ENCODE measurements at places on chromosomes 5 and 9.

GRCh38 chr5:175321927-175322532 is 122.0 kb downstream of the DRD1 start:
- DNase-seq, result no peak

DNA sequence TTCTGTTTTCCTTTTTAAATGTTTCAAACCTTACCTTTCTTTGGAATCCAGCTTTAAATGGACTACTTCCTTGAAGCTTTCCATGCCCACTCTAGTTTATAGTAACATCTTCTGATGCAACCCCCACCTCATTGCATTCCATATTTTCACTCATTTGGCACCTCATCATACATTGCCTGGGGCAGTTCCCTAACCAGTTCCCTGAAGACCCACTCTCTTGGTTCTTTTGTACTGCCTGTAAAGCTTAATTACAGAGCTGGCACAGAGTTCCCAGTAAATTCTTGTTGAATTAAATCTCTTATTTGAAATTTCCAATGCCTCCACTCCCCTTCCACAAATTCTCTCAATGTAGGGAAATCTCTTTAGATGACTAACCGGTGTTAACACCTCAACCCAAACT is 257.2 kb downstream of the ARRDC3 start:
- DNase-seq, result no peak

DNA sequence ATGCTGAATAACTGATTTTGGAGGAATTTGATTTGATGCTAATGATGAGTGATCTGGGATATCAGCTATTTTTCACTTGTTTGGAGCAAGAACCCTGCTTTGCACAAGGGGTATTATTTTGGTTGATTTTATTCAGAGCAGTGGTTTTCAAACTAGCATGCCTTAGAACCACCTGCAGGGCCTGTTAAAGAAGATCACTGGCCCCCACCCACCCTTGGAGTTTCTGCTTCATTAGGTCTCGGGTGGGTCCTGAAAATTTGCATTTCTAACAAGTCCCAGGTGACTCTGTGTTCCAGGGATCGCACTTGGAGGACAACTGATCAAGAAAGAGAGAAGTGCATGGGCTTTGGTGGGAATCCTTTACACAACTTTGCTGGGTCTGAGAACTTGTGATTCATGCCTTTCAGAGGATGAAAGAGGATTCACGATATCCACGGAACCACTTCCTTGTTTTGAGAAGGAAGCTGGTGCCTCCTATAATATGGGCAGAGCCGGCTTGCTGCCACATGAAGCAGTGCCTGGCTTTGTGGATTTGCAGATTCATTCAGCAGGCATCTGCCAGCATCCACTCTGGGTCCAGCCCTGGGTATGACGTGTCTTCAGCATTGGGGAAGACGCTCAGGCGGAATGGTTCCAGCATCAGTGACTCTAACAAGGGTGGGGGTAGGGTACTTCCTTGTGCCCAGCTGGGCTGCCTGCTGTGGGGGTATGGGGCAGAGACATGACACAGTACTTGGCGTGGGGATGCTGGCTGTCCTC is 106.6 kb upstream of the PITX1 start:
- no peak for DNase-seq

DNA sequence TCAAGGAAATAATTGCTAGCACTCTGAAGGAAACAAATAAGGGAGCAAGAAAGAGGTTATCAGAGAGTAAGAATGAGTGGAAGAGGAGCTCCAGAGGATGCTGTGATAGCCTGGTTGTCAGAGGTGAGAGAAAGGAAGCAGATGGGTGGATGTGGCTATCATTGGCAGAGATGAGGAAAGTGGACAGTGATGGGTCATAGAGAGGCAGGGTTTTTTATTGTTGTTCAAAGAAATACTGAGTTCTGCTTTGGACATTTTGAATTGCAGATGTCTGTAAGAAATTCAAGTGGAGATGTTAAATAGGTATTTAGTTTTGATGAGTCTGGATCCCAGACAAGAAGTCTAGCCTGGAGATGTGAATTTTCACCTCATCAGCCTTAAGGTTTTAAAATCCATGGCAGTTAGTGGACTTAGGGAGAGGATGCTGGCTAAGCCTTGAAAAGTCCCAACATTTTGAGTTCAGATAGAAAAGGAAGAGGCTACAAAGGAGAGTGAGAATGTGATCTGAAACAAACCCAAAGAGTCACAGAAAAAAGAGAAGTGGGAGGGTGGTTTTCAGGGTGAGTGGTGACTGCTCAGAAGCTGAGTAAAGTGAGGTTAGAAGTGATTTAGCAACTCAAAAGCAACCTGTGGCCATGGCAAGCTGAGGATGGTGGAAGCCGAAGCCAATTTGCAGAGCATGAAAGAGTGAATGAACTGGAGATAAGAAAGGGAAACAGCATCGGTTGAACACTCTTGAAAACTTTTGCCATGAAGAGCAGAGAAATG is 50.4 kb downstream of the PPIC start:
- DNase-seq, result no peak

DNA sequence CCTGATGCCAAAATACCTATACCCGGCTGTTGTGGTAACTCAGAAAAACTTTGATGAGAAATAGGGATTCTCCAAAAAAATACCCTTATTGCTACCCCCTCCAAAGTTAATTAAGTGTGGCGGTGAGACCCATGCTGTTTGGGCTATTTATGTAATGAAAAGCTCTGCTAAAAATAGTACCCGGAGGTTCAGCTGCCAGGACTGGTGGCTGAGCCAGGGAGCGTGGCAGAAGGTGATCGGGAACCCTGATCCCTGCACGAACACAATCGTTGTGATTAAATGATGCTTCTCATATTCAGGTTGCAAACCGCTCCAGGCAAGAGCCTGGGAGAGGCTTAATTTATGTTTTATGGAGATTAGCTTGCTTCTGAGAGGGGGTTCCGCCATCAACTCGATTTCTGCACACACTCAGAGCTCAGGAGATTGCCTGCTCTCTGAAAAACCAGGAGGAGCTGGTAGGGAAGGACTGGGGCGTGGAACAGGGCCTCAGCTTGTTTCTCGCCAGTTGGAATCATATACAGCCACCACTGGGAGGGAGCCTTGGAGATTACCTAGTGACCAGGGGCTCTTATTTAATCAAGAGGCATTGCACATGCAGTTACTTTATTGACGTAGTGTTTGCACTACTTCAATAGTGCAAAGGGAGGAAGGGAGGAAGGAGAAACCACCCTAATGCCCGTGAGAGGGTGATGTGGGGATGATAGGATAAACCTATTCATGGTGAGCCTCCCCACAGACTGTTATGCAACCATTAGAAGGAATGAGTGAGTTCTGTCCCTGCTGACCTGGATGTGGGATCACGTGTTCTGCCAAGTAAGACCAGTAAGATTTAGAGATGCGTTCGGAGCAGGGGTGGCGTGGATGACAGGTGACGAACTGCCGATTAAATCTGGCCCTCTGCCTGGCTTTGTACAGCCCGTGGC is 23.4 kb downstream of the HRH2 start:
- peak; percentile 42 for DNase-seq

DNA sequence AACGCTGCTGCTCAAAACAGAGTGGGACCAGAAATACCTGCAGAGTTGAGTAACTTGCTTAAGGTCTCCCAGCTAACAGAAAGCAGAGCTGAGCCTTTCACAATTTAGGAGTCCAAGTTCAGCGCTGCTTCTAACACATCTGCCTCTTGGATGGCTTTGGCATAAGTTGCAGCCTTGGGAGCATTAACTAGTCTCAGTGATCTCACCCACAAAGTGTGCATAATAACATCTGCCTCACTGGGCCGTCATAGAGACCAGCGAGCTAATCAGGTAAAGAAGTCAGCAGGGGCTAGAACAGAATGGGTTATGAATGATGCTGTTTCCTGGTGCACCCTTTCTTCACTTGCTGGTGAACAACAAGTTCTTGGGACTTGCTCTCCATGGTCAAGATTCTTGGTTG is 36.5 kb downstream of the WWC1 start:
- no peak for DNase-seq

- no peak for DNase-seq
These were observed 9.4 kb downstream of the CORO2A start for GRCh38 chr9:98182889-98183599.

DNA sequence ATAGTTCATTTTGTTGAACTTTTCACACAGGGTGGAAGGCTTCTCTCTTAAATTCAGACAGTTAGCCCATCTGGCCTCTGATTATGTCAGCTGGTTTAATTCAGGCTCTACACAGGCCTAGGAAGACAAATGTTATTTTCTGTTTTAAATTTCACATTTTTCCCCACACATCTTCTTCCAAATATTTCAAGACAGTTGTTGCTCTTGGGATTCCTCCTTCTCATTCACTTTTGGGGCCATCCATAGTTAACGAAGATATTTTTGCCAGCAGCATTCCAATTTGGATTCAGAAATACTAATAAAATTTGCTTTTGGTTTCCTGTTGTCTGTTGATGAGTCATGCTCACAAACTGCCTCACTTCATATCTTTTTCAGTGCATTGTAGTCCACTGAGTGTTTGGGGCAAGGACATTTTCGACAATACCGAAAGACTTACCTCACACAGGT is 475.4 kb downstream of the DMAC1 start:
- DNase-seq, result no peak

DNA sequence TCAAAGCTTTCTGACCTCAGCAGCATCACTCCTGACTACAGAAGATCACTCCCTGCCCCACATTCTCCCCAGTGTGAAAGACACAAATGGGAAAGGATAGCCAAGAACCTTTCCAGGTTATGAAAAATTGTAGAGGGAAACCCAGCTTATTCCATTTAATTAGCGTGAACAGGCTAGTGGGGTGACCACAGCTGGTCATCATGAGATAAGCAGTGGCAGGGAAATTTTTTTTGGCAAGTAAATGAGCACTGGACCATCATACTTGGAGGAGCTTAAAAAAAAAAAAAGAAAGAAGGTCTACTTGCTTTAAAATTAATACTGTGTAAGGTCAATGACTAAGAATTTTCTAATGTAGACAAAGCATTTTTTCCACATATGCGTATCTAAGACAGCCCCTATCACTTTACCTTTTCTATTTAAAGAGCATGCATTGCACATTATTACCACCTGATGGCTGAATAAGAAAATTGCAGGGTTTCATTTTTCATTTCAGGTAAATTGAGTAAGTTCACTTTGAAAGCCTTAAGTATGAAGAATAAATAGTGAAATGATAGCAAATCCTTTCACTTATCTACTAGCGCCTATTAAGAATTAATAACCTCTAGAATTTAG is 123.6 kb downstream of the ELAVL2 start:
- DNase-seq, result no peak

- DNase-seq, result no peak
These were observed 20.1 kb downstream of the CLPTM1L start for GRCh38 chr5:1324719-1325190.

DNA sequence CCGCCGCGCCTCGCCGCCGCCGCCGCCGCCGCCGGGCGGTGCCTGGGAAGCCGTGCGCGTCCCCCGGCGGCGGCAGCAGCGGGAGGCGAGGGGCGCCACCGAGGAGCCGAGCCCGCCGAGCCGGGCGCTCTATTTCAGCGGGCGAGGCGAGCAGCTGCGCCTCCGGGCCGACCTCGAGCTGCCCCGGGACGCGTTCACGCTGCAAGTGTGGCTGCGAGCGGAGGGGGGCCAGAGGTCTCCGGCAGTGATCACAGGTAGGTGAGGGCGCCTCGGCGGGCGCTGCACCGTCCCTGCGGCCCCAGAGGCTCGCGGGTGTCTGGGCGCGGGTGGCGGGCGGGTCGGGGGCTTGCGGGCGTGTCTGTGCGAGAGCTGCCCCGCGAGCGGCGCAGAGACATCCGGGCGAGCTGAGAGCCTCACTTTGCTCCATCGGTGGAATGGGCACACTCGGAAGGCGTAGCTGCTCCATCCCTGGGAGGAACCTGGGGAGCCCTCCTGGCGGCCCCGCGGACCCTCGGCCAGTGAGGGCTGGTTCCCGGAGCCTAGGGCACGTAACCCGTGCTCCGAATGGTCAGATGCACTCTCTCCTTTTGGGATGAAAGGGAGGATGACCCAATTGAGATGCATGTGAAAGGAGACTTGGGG is 864 bp downstream of the PAPPA start:
- no peak for DNase-seq

DNA sequence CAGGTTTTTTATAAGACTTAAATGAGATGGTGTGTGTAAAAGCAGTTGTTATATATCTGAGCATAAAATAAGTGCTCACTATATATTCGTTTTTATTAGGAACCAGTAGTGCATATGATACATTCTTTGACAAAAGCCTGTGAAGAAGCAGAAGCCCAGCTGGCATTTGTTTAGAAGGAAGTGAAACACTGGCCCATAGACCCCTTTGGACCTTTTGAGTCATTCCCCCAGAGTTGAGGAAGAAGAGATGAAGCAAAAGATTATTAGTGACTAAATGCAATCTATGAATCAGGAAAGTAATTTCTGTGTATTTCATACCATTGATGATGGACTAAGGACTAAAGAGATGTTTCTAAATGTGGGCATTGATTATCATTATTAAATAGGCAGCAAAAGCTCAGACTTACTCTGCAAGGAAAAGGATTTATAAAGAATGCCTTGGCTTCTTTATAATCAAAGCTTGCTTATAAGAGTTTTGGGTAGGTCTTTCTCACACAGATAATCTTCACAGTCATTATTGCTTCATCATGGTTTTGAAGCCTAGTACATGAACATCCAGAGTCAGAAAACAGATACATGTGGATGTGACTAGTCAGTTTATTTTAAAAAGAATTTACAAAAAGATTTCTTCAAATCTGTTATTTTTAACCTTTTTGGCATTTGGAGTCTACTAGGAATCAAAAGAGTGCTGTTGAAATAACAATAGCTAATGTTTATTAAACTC is 16.9 kb upstream of the FER start:
- DNase-seq, result no peak

All from DMS79 treated with DMSO at 0.1 percent for 48 hours (cell line).